ENCODE measurements at places on chromosomes 13 and 19.

- DNase-seq = no peak
Observed at GRCh38 chr13:72104656-72105180, 237.7 kb upstream of the DACH1 start.

- no peak for DNase-seq
Observed at GRCh38 chr19:45400192-45400591, 4.7 kb downstream of the PPP1R13L start.

DNA sequence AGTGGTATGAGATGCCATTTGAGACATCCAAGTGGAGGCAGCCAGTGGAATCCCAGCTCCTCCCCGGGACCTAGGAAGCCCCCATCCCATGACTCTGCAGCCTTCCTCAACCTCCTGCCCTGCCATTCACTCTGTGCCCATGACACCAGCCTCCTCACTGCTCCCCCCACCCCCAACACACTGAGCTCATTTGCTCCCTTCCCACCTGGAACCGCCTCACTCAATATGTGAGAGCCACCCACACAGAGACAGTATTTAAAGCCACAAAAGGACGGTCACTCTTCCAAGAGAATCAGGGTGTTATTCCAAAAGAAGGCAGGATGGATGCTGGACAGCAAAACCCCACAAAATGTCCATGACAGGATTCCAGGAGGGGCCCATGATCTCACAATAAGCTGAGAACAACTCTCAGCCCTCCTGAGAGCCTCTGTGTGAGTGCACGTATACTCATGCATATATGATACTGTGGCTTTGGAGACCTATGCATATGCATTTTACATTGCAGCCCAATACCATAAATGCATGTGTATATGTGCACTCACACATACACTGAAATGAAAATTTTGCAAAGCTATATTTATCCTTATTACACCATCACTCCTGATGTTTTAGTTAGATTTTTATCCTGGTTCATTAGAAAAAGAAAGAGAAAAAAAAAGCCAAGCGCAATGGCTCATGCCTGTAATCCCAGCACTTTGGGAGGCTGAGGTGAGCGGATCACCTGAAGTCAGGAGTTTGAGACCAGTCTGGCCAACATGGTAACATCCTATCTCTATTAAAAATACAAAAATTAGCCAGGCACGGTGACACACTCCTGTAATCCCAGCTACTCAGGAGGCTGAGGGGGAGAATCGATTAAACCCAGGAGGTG, 10.8 kb upstream of the RANBP3 start:
- DNase-seq = no peak

- no peak for DNase-seq
Observed at GRCh38 chr19:41445575-41445974, 2.6 kb downstream of the ERICH4 start.

DNA sequence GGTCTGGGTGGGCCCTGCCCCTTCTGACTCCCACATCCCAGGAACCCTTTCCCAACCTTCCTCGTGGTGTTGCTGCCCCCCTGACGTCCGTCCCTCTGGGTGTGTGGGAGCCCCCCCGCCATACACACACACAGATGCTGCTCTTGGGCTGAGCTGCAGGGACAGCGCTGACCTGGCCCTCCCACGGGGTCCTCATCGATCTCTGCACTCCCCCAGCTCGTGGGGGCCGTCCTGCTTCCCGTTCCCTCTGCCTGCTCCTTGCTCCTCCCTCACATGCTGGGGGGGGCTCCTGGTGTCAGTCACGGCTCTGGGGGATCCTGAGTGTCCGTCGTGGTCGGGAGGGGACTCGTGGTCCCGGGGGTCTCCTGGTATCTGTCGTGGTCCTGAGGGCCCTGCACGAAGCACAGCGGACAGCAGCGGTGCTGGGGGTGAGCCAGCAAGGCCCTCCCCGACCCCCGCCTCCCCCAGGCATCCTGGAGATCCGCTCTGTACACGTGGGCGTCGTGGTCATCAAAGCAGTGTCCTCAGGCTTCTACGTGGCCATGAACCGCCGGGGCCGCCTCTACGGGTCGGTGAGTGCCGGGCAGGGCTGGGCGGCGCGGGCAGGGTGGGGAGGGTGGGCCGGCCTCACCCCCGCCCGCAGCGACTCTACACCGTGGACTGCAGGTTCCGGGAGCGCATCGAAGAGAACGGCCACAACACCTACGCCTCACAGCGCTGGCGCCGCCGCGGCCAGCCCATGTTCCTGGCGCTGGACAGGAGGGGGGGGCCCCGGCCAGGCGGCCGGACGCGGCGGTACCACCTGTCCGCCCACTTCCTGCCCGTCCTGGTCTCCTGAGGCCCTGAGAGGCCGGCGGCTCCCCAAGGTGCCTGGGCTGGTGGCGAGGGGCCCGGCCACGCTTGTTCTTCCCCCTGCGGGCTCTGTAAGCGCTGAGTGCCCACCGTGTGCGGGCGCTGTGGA, 3.4 kb downstream of the FGF22 start:
- DNase-seq = no peak

GRCh38 chr19:6832412-6832811, 55.0 kb upstream of the ADGRE1 start:
- DNase-seq = no peak

- no peak for DNase-seq
Observed at GRCh38 chr19:45047188-45047797, 8.4 kb downstream of the CLASRP start.

GRCh38 chr13:47869776-47870175, 131.3 kb downstream of the SUCLA2 start:
- no peak for DNase-seq

DNA sequence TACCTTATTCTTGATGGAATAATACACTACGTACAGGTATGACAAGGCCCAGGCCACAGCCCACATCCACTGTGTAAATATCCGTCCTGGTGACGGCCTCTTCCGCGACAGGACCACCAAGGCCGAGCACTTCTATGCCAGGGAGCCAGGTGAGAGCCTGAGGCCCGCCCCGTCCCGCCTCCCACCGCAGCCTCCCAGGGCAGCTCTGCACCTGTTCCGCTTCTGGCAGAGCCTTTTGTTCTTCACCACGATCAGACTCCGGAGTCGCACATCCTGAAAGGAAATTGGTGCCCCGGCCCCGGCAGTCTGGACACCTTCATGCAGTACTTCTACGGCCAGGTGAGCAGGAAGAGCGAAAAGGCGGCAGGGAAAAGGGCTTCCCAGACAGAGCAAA, 10.6 kb upstream of the ZNF358 start:
- no peak for DNase-seq
